Cerebellum (tissue), 4 donors: ENCODE measurements at places on chromosomes 7 and 10.
A peak's percentile ranks its signal among the peaks of the same experiment; 100 is the strongest.

- no peak for DNase-seq
Observed at GRCh38 chr10:119131512-119132240, 27.8 kb downstream of the DENND10 start.

GRCh38 chr10:131885391-131886165, 15.2 kb upstream of the PPP2R2D start:
- DNase-seq, result peak; percentile 82

GRCh38 chr7:151482883-151483710, 36.6 kb downstream of the RHEB start:
- no peak for DNase-seq

DNA sequence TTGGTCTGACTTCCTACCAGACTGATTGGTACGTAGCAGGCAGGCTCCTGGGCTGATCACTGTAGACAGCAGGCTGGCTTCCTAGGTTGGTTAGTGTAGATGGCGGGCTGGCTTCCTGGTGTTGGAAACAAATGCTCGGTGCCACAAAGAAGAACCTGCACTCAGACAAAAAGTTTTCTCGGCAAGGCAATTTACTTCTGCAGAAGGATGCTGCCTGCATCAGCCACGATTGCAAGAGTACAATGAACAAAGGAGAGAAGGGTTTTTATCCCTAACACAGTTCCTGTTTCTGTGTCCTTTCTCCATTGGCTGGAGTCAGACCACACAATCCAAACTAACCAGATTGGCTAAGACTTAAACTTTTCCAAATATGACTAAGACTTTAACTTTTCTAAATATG, 123.6 kb upstream of the PPP2R2D start:
- no peak for DNase-seq

DNA sequence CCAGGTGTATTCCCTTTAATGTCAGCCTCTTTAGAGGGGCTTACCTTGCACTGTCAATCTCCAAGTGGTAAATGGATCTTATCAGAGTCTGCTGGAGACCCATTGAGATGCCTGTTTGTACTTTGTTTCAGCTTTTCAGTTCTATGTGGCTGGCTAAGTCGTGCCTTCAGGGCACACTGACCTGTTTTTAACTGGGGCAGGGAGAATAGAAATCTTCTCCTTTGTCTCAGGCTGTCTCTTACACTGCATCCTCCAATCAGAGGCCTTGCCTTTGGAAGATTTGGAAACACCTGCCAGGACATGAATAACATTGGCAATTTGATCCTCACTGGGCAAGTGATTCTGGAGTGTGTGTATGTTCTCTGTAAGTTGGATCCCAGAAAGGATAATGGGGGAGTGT, 65.0 kb downstream of the POU6F2 start:
- no peak for DNase-seq

DNA sequence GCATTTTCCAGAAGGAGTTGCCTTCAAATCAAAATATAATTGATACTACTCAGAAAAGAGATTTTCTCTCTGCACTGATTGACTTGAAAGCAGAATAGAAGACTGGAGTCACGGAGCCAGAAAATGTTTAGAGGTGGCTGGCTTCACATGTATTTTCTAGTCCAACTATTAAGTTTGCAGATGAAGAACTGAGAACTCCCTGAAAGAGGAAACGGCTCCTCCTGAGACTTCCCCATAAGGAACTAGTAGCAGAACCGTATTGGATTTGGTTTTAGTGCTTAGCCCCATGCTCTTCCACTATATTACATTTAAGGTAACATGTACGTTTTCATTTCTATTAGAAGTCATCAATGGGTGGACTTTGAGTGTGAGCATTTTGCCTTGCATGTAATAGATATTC, 946.3 kb downstream of the CNTNAP2 start:
- DNase-seq, result no peak

GRCh38 chr10:112375721-112376395, 1.9 kb downstream of the ACSL5 start:
- no peak for DNase-seq

GRCh38 chr7:45582868-45583277, 8.7 kb downstream of the ADCY1 start:
- no peak for DNase-seq

- DNase-seq, result no peak
Observed at GRCh38 chr7:22859641-22860290, 37.1 kb upstream of the TOMM7 start.

DNA sequence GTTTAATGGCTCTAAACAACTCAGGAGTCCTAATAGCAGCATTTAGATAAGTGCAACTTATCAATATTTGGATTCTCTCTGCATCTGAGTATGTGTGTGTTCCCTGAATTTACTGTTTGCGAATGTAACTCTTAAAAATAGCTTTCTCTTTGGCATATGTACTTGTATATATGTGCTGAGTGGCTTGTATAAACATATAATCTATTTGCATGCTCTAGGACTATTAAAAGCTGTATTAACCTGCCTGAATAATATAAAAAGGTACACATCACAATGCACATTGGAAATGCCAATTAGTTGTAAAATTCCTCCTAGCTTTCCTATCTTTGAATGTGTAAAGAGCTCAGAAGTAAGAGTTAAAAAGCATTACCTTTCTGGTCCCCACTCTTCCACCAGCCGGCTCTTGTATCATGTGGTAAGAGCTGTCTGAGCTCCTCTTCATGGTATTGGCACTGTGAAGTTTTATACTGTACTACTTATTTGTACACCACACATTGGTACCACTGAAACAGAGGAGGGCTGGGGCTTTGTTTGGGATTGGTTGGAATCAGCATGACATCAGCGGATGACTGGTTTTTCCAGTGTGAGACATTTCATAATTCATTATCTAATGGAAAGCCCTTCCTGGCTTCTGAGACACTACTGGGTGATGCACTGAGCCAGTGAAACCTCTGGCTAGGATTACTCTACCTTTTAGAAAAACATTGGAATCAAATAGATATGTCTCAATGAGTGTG, at the start of gene INHBA:
Gene INHBA (minus strand): TSS at position 456 of the 737 bp plus-strand sequence. CDS start 2,716 bp downstream, outside the sequence.
- no peak for DNase-seq

- DNase-seq, result no peak
Observed at GRCh38 chr10:126570621-126571602, 99.6 kb downstream of the C10orf90 start.

DNA sequence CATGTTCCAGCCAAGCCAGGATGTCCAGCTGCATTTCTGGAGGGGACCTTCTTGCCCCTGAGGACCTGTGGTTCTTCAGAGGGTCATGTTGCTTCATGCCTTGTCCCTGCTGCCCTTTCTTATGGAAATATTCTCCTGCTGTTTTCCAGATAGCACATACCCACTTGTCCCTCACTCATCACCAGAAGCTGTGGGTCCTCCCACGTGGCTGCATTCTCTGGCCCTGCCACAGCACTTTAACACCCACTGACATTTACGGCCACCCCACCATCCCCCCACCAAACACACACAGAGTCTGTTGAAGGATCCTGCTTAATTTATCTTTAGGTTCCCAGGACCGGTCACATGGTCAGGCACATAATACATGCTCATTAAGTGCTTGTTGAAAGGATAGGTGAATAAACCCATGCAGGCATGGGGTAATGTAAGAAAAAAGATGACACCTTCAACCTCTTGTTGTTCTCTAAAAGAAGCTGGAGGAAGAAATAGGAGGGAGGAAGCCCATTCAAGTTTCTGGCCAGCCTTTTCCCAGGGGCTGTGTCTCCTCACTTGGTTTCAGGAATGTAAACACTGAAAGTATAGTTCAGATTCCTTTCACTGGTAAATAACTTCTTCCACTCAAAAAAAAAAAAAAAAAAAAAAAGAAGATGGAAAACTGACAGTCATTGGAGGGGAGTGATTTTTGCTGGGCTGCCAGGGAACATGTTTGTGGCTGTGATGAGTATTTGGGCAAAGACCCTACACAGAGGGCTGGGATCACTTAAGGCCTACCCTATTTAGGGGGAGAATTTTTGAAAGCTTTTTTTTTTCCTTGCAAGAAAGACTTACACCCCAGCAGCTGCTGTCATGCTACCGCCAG, 19.8 kb upstream of the BMPER start:
- no peak for DNase-seq

GRCh38 chr10:70982443-70982842, 94.1 kb upstream of the PCBD1 start:
- no peak for DNase-seq

GRCh38 chr10:126475074-126475691, 86.9 kb upstream of the ADAM12 start:
- no peak for DNase-seq
